RPMI7951 (cell line): ENCODE measurements at places on chromosomes 2 and 18.

DNA sequence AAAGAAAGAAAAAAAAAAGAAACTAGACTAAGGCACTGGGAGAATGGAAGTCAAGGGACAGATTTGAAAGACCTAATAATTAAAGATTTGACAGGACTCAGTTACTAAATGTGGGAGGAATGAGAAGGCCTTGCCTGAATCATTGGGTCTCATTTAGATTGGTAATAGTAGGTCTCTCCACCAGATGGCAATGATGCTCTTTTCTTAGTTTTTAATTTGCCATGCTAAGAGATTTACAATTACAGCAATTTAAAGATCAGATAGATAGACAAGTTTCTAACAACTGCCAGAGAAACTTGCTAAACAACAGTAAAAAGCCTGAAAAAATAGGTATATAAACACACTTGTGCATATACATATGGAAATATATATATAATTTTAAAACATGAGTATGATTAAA is 153.0 kb downstream of the TMEM247 start:
- DNase-seq: peak; percentile 66

DNA sequence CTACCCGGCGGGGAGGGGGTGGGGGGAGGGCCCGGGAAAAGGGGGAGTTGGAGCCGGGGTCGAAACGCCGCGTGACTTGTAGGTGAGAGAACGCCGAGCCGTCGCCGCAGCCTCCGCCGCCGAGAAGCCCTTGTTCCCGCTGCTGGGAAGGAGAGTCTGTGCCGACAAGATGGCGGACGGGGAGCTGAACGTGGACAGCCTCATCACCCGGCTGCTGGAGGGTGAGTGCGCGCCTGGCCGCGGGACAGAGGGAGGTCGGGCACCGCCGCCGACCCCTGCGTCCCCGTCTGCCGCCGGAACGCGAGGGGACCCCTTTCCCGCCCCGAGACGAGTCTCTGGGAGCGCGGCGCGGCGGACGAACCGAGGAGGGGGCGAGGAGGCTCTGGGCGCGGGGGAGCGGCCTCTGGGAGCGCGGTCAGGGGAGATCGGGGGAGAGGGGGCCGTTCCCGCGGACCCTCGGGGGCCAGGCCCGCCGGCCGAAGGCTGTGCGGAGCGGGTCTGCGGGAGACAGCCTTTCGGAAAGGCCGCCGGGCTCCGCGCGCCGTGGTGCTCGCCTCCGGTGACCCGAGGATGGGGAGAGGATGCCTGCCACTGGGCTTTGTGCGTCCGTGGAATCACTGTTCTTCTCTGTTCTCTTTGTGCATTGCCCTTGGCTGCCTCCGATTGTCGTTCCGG is 463 bp downstream of the PPP1CB start:
- DNase-seq: peak; percentile 16

DNA sequence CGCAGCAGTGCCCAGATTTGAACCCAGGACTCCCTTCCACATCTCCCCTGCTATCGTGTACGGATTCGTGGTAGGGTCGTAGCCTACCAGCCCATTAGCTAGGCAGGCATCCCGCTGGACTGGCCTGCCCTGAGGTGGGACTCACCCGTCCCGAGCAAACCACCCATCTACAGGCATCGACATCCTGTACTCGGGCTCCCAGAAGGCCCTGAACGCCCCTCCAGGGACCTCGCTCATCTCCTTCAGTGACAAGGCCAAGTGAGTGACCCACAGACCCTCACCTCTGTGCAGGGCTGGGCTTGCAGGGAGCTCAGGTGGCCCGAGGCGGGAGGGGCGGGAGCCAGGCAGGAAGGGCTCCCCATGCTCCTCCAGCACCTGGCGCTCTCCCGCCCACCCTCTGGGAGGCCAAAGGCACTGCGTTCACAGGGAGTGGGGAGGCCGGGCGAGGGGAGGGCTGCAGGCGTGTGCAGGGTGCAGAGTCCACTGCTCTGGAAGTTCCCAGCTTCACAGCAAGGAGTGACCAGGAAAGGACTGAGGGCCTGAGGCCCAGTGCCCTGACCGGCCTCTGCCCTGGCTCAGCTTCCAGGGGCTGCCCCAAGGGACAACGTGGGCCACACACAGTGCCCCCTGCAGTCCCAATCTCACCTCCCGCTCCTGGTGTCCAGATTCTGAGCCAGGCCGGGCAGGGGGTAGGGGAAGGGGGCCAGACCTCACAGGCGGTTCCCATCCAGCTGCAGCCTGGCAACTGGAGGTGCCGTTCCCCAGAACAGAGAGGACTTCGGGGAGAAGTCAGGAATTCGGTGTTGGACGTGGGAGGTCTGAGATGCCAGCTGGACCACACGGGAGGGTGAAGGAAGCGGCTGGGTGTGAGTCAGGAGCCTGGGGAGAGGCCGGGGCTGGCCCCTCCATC is 5.4 kb downstream of the AGXT start:
- DNase-seq: peak; percentile 67

GRCh38 chr2:241193271-241193670 is 4.8 kb downstream of the ANO7 start:
- DNase-seq: no peak

DNA sequence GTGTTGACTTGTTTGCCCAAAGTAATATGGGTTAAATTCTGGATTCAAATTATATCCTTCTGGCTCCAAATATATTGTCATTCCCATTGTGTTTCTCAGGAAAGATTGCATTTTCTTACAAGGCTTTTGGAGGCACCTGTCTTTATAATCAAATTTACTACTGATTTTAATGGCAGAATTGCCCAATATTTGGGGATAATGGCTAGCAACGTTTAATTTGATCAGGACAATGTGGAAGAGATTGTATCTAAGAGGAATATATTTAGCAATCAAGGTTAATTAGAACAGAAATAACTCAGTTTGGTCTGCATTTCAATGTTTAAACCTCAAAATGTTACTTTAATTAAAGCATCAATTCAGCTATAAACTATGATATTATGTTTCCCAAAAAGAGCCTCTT is 41.7 kb upstream of the ZNF804A start:
- DNase-seq: no peak

- peak; percentile 67 for DNase-seq
These were observed at the start of gene PPP4R1 for GRCh38 chr18:9614401-9615279. TSS of gene PPP4R1 (minus strand) at chr18:9614559. CDS start at chr18:9614484, 75 bp downstream.

GRCh38 chr18:68779169-68779568 is 18.7 kb upstream of the CCDC102B start:
- DNase-seq: peak; percentile 45

- DNase-seq: no peak
These were observed 11.2 kb downstream of the NCK2 start for GRCh38 chr2:105755895-105756294.

DNA sequence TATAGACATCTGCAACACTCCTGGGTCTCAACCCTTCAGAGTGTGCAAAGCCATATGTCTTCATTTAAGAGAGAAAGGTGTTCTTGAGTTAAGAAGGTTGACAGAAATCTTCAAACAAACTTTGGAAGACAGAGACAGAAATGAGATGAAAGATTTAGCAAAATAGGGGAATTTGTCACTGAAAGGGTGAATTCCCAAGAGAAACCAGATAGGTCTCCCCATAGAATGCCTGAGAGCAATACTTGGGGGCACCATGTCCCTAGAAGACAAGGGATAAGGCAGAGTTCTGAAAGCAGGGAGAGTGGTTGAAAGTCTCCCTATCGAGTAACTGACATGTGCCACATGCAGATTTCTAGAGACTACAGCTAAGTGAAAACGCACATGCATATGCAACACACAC is 50.0 kb downstream of the AP1S3 start:
- DNase-seq: no peak

GRCh38 chr18:9910661-9911060 is 3.2 kb upstream of the VAPA start:
- DNase-seq: no peak

DNA sequence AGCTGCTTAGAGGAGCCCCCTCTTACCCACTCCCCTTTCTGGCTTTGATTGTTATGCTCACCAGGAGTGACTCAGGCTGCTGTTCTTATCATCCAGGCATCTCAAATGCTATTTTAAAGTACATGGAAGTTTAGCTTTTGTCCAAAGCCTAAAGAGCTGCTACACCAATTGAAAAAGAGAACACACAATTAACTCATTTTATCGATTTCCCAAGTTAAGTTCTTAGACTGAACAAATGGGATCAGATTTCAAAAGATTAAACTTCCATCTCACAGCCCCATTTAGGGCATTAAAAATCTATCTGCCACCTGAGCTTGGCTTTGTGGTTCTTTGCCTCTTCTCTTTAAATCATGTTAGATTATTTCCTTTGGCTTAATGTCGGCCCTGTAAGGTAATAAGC is 81.2 kb downstream of the MYO5B start:
- DNase-seq: no peak

GRCh38 chr2:201182650-201183364 is at the start of gene CASP10:
TSS of gene CASP10 (plus strand) at chr2:201183141. CDS start at chr2:201185778, 2,637 bp downstream.
- DNase-seq: peak; percentile 85

- no peak for DNase-seq
These were observed 27.9 kb downstream of the EPG5 start for GRCh38 chr18:45939236-45939635.

- no peak for DNase-seq
These were observed 16.7 kb downstream of the HOXD1 start for GRCh38 chr2:176205126-176205525.

- no peak for DNase-seq
These were observed 58.9 kb upstream of the STK17B start for GRCh38 chr2:196230061-196230854.

GRCh38 chr18:47777626-47778025 is 152.8 kb downstream of the SMAD2 start:
- DNase-seq: no peak

- peak; percentile 54 for DNase-seq
These were observed 125.8 kb upstream of the HNMT start for GRCh38 chr2:137838255-137839092.

GRCh38 chr2:64210816-64211215 is 66.6 kb upstream of the PELI1 start:
- DNase-seq: no peak

- DNase-seq: no peak
These were observed 118.5 kb upstream of the TACR1 start for GRCh38 chr2:75317802-75318201.

DNA sequence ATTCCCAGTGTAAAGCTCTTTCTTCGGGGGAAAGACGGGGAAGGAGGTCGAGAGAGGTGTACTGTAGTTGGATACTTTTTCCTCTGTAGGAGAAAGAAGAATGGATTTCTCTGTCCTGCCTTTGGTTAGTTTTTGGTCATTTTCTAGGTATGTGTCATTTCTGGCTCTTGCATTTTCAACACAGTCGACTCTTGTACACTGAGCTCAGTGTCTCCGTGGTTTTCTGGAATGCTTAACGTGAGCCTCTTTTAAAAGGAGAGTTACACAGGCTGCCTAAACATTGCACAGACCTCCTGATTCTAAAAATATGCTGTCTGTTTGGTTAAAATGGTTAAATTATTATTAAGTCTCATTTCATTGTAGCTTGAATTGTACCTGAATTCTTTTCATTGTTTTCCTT is 21.8 kb upstream of the GLS start:
- peak; percentile 84 for DNase-seq

- no peak for DNase-seq
These were observed 69.8 kb upstream of the KCTD1 start for GRCh38 chr18:26618135-26618534.

DNA sequence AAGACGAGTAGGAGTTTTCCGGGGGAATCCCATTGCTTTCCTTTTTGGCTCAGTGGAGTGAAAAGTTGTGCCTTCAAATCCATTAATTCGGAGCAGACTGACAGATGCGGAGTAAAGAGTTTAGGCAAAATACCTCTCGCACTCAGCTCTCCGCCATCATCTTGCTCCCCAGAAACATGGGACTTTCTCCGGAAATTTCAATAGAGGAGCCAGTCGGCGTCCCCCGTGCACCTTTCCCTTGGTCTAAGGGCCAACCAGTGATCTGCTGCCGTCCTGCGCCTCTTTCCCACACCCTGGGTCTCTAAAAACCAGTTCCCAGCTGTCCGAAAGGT is 318 bp downstream of the TYW5 start:
- DNase-seq: peak; percentile 58

DNA sequence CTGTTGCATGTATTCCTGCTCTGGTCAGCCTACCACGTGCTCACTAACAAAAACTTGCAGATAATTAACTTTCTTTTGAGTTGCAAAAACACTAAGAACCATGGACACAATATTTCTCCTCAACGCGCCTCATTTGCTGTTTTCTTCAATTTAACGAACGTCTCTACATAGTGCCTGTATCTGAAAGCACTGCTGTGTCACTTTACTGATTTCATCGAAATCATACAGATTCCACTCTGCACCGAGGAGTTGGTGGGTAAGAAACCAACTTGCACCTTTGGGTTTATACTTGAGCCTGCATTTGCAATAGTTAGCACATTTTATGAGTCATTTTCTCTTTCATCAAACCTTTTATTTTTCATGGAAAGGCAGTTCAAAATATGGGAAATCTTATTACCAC is 145.8 kb downstream of the DCDC2C start:
- no peak for DNase-seq

GRCh38 chr18:60506190-60506589 is 133.6 kb upstream of the MC4R start:
- no peak for DNase-seq

DNA sequence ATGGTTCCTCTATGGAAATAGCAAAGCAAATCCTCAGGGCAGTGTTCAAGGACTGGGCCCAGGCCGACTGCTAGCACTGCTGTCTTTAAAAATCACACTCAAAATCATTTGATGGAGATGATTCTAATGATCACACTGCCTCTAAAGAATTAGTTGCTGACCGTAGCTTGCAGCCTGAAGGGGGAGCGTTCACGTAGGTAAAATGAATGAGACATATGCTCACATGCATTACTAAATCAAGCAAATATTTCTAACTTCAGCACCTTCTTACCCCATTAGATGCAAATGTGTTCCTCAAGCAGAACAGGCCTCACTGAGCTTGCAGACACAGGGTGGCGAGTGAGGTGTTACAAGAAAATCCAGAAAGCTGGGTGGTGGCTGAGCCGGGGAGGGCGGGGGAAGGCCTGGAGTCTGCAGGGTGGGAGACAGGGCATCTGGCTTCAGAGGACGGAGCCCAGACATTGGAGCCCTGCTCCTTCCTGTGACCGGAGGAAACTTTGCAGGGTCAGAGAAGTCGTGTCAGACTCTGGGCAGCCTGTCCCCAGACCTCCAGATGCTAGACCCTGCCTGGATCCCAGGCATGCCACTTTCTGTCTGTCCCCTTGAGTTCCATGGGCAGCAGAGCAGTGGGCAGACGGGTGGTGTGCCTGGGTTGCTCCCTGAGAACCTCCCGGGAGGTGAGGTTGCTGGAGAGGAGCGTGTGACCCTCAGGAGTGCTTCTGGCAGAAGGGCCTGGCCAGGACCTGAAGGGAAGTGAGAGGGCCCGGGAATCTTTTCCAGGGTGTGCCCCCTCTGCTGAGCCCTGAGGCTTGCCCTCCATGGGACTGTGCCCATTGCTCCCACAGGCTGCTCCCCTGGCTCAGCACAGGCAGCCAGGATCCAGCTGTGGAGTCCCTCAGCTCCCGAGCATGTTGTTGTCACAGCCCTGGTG is 7.1 kb upstream of the NPPC start:
- DNase-seq: no peak

- DNase-seq: no peak
These were observed 167.4 kb downstream of the CAPN13 start for GRCh38 chr2:30639836-30640235.
